Activated naive CD4-positive, alpha-beta T cell treated with anti-CD3 and anti-CD28 coated beads, Interleukin-2, amount 10 ng/mL, durations not matched to agents 5 hours and 36 hours (primary cell): ENCODE measurements at places on chromosomes 5 and 9. TPM values are rescaled to one million over a fixed set of nuclear protein-coding genes. Genes with fewer than 3 reads are reported as not detected.

The C7 gene
- total RNA-seq = not detected

The CBY3 gene
- total RNA-seq = 0.31 TPM

The PCDHA4 gene
- not detected for total RNA-seq

The TMEFF1 gene
- total RNA-seq = 0.23 TPM

The UBE2D2 gene
- 226 TPM for total RNA-seq
